Hematopoietic multipotent progenitor cell treated with erythropoietin and hydrocortisone succinate and interleukin-3 and kit ligand, for 4 days (in vitro differentiated cells): ENCODE measurements at places on chromosomes 12 and 14.

DNA sequence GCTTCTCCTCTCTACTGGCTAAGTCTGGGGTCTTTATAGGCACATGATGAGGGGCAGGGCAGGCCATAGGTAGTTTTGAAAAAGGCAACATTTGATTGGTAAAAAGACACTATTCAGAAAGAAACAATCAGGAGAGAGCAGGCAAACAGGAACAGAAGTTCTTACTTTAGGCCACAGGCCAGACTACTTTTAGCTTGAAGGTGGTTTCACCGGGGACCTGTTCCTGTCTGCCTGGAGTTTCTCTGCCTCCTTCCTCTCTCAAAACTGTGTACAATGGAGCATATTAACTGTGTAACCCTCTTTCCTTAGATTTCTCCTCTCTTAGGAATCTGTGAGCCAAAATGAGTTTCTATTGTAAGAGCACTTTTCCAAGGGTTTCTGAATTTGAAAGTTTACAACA is 167.9 kb upstream of the AVPR1A start:
- DNase-seq: no peak

DNA sequence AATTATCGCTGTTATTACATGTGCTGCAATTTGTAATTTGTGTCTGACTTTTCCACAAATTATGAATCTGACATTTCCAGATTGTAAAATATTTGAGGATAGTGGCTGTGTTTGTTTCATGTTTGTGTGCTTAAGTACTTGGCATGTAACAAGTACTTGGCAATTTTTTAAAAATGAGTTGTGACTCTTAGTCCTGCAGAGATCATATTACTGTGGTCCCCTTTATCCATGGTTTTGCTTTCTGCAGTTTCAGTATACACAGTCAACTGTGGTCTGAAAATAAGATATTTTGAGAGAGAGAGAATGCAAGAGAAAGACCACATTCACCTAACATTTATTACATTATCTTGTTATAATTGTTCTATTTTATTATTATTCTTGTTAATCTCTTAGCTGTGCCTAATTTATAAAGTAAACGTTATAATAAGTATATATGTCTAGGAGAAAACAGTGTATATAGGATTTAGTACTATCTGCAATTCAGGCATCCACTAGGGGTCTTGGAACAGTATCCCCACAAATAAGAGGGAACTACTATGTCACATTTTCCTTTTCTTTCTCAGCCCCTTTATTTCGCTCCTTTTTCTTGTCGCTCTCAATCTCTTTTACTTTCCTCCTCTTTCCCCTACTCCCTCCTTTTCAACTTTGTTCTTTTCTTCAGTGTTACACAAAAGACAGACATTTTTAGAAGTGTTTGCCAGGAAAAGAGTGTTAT is 176.1 kb downstream of the FUT8 start:
- no peak for DNase-seq

- DNase-seq: no peak
Measured at GRCh38 chr12:16599081-16599480, 6.9 kb downstream of the LMO3 start.

GRCh38 chr14:95659990-95660385 is 26.2 kb upstream of the TCL1B start:
- no peak for DNase-seq
